NCI-H187 (cell line): ENCODE measurements at places on chromosomes 6 and 20.

GRCh38 chr6:113181164-113181563, 676.0 kb upstream of the MARCKS start:
- peak; percentile 11 for DNase-seq

GRCh38 chr6:106184629-106185028, 98.5 kb downstream of the PRDM1 start:
- no peak for DNase-seq

- DNase-seq, result no peak
Observed at GRCh38 chr6:168190646-168191443, 111.8 kb upstream of the FRMD1 start.

- no peak for DNase-seq
Observed at GRCh38 chr20:35021063-35021462, 65.4 kb downstream of the MYH7B start.

DNA sequence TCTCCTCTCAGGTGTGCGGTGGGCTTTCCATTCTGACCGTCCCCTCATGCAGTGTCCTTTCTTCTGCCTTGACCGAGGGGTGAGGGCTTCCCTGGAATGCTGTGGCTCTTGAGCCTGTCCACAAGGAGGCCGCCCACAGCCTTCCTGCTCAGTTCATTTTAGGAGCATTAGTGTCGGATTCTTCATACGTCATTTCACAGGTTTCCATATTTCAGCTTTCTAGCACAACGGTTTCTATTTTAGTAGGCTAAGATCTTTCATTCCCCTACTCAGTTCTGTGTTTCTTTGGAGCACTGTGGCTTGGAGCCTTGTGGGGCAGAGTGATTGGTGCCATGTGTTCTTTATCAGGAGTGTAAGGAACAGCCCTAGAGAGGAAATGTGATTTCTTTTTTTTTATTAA, 5.5 kb downstream of the PPP1R3G start:
- DNase-seq, result no peak

- no peak for DNase-seq
Observed at GRCh38 chr6:27043244-27043643, 204.3 kb upstream of the PRSS16 start.

DNA sequence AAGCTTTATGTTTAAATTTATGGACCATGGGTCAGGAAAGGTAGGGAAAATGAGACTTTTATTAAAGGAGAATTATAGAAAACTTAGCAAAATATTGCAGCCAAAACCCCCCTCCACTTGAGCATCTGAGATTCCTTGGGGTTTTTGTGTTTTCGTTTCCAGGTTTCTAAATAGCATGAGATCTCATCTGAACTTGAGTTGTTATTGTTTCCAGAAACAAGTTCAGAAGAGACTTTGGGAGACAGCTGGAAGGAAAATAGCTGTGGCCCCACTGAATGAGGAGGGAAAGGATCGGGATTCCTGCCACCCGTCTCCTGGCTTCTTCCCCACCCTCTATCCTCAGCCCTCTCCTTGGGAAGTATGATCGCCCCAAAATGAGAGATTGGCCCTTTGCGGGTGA, 75.5 kb downstream of the TBC1D7 start:
- DNase-seq, result no peak

GRCh38 chr20:56373942-56374341, 15.2 kb downstream of the FAM210B start:
- no peak for DNase-seq

DNA sequence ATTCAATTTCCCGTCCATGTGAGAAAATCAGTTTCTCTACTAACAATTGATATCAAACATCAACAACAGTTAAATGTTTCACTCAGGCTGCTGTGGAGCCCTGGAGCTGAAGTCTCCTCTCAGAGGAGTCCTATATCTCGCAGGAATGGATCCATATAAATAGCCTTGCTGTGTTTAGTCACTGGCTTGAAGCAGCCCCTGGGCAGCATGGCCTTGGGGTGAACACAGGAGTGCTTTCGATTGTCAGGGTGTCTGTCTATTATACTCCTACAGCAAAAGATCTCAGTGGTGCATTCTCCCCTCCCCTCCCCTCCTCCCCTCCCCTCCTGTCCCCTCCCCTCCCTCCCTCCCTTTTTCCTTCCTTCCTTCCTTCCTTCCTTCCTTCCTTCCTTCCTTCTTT, 141.9 kb downstream of the CCDC170 start:
- DNase-seq, result no peak

DNA sequence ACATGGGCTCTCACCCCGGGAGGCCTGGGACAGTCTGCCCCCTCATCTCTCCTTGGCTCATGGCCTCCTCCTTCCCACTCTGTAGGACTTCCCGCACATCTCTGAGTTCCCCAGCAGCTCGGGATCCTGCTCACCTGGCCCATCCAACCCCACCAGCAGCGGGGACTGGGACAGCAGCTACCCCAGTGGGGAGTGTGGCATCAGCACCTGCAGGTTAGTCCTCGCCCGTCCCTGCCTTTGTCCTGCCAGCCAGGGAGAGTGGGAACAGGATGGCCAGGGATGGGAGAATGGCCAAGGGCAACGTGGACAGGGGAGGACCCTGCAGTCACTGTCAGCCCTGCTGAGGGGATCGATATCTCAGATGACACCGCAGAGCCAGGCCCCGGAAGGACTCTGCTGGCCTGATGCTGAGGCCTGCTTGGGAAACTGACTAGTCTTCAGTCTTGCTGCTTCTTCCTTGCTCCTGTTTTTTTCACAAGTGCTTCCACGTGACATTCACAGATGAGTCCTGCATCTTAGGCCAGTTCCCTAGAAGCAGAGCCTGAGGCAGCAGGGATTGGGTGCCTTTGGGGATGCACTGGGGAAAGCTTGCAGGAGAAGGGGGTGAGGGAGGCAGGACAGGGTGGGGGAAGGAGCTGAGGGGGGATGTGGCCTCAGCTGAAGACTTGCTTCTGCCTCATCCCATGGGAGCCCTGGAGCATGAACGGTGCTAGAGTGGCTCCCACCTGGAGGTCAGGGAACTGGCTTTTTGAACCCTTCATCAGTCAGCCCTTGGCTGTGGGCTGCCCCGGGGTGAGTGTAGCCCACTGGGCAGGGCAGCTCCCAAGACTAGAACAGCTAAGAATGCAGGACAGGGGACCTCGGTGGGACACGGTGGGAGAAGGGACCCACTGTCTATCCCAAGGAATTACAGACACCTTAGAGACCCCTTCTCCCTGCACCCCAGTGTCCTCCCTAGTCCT, 120.1 kb downstream of the JPH2 start:
- DNase-seq, result no peak

- DNase-seq, result no peak
Observed at GRCh38 chr20:56840716-56841261, 211.7 kb downstream of the TFAP2C start.

DNA sequence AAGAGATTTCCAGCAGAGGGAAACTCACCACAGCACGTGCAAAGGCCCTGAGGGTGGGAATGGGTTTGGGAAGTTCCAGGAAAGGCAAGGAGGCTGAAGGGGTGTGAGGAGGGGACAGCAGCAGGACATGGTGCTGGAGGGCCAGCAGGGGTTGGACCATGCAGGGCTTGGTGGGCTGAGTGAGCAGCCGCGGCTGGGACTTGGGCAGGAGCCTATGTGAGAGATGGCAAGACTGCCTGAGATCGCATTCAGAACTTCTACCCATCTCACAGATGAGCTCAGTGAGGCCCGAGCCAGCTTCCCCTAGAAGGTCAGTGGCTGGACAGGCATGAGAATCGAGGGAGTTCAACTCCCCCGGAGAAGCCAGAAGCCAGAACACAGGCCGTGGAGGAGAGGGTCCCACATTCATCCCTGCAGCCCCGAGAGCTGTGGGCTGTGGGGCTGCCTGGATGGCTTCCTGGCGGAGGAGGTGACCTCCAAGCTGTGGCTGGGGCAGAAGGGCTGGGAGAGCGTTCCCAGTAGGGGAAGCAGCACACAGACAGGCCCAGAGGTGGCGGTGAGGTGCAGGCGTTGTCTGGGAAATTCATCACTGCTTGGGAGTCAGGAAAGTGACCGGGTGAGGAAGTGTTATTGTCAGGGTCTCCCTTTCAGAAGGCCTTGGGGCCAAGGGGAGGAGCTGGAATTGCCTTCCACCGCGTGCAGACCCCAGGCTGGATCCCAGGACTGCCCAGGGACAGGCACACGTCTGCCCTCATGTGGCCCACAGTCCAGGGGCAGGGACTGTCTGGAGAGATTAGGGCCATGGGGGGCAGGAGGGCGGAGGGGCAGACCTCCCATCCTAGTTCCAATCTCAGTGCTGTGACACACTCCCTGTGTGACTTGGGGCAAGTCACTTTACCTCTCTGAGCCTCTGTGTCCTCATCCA, 103.8 kb downstream of the CEBPB start:
- DNase-seq, result no peak

- DNase-seq, result no peak
Observed at GRCh38 chr6:125792680-125793079, 1.9 kb downstream of the NCOA7 start.

DNA sequence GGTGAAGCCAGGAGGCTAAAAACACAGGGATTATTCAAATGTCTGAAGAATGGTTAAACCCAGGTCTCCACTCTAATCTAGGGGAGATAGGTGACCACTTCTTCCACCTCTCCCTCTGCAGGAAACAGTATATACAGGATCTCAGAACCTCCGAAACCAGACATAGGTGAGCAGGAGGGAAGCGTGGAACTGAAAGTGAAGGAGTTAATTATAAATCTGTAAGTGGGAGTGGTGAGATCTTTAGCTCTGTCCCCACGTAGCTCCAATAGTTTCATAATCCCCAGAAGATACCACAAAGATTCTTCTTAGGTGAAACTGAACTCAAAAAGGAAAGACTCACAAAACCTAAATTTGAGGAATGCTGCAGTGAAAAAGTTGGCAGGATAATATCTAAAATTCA, 76.8 kb downstream of the THEMIS start:
- DNase-seq, result no peak

DNA sequence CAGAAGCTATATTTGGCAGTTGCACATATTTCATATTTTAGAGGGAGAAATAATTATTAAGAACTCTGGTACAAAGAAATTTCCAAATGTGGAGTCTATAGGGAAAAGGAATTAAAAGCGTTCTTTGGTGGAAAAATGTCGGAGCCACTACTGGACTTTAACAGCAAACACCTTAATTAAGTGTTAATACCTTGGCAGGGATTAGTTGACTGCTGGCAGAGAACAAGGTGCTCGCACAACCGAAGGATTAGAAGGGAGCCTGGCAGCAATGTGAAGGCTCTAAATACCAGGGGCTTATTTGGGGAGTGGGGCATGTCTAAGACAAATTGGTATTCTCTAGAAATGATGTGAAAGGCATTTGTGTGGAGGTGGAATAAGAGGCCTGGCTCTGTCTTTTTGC, 98.9 kb downstream of the PAK5 start:
- no peak for DNase-seq

DNA sequence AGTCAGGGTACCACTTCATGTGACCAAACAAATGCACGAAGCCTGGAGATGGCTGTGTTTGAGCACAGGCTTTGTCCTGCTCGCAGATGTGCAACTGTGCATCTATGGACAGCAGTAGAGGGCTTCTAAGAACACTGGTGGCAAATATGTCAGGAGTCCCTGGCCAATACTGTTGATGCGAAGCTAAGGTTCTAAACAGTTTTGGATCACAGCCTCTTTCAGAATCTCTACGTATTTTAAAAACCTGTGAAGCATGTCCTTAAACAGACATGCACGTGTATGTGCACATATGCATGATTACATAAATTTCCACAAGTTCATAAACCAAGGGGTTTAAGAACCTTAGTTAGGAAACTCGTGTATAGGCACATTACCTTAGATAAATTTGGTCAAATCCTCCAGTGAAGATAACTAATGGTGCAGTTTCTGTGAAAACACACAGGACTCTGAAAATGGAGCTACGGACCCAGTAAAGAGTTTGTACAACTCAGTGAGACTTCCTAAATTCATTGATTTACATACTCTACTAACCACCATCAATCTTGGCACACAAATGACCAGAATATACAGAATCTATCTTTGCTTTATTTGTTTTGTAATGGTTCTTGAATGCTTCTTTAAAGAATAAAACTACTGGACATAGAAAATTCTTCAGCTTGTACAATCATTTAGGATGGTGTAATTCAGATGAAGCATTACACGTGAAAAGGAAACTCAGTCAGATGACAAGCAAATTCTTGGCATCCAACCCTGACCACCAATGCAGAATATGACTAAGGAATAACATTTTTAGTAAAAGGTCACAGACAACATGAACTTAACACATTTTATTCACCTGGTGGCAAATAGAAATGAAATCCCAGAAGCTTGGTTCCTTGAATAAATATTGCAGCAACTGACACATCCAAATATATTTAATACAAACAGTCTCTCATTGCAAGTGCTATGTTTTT, 27.4 kb downstream of the KCNQ5 start:
- DNase-seq, result no peak

GRCh38 chr20:33810259-33810658, 889 bp upstream of the CHMP4B start:
- DNase-seq, result no peak

DNA sequence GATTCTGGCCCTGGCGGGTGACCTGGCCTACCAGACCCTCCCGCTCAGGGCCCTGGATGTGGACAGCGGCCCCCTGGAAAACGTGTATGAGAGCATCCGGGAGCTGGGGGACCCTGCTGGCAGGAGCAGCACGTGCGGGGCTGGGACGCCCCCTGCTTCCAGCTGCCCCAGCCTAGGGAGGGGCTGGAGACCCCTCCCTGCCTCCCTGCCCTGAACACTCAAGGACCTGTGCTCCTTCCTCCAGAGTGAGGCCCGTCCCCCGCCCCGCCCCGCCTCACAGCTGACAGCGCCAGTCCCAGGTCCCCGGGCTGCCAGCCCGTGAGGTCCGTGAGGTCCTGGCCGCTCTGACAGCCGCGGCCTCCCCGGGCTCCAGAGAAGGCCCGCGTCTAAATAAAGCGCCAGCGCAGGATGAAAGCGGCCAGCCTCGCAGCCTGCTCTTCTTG, 868 bp upstream of the SLC2A4RG start:
- DNase-seq, result no peak

DNA sequence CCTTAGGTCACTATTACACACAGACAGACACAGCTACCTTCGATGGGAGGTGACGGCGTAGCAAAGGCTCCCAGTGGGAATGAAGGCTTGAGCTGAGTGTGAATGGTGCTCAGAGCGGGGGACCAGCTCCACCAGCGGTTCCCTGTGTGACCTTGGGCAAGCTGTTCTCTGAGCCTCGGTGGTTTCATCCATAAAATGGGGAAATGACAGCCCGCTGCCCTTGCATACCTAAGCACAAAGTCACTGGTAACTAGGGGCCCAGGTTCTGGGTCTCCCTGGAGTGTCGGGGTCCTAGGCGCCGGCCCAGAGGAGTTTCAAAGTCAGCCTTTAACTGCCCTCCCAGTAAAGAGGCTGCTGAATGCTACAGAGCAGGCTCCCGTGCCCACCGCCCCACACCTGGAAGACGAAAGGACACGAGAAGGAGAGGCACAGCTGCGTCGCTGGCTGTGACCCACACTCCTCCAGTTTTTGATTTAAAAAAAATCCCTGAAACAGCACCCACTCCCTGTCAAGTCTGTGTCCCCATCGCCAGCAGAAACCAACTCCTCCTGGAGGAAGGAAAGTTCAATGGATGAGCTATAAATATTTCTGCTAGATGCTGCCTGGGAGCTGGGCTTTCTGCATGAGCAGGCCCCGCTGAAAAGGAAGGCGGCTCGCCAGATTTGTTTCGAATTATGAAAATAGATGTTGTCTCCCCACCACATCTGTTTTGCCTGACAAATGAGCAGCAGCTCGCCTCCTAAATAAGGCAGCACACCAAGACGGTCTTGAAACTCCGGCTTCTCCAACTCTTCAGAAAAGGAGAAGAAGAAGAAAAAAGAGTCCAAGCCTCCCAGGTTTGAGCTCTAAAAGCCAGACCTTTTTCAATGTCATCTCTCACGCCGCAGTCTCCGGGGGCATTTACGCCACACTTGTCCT, 27.4 kb downstream of the PMEPA1 start:
- no peak for DNase-seq
